Activated naive CD4-positive, alpha-beta T cell treated with anti-CD3 and anti-CD28 coated beads for 36 hours (primary cell): ENCODE measurements at places on chromosomes 2 and 18. TPM values are rescaled to one million over a fixed set of nuclear protein-coding genes. Genes with fewer than 3 reads are reported as not detected.

Gene CYS1
- total RNA-seq, result not detected

Gene DSC2
- total RNA-seq, result 0.02 TPM

Gene HOXD10
- not detected for total RNA-seq

Gene GPR17
- total RNA-seq, result not detected

Gene GPAT2
- 14.4 TPM for total RNA-seq

DNA sequence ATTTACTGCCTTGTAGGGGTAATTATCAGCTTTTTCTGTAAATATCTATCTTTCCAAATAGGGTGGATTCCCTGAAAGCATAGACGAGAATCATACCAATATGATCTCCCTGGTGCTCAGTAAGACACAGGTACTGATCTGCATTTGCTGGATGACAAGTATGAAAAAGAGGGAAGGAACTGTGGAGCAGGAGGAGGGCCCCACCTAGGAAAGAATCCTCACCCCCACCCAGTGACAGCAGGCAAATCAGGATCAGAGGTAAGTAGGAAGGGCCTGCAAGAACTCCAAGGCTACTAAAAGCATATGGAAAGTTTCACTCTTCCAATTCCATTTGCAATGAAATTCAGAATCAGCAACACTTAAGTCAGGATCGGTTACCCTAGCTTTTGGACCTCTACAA lies 42.3 kb downstream of the METTL8 start:
- DNase-seq, result no peak

GRCh38 chr2:173048522-173048896 lies 27.1 kb upstream of the MAP3K20 start:
- no peak for DNase-seq
